Caco-2 (cell line): ENCODE measurements at places on chromosomes 4 and X.

DNA sequence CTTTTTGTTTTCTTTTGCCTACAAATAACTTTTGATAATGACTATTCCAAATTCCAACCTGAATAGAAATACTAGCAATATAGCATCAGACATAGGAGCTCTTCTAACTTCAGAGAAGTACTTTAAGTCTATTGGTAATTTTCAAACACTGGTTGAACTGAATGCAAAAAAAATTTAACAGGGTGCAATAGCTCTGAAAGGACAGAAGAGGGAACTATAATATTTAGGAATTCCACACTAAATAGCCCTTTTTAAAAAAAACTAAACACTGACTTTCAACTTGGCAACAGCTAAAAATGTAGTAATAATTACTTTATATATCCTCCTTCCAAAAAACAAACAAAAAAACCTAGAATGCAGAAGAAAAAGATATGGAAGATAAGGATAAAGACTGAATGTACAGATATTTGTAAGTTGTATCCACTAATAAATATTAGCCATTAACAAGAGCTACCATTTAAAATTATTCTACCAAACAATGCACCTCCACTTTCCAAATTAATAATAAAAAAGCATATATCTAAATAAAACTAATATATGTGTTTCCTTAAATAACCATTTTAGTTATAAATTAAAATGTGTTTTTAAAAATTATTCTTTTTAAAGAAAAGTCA is 81.4 kb downstream of the FBXW7 start:
- DNase-seq: no peak

DNA sequence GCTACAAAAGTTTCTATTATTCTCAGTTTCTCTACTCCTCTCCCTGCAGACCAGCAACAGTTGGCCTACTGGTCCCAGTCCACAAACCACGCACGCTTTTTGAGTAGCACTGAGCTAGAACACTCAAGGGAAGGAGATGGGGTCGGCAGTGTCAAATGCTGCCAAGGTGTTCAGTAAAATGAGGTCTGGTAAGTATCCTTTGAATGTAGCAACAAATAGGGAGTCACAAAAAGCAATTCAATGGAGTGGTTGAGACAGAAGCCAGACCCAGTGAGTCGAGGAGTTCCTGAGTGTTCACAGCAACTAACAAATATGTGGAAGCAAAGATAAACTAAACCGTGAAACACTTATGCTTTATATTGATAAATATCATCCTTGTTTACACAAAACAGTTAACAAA is 355.7 kb downstream of the MID1IP1 start:
- DNase-seq: no peak

DNA sequence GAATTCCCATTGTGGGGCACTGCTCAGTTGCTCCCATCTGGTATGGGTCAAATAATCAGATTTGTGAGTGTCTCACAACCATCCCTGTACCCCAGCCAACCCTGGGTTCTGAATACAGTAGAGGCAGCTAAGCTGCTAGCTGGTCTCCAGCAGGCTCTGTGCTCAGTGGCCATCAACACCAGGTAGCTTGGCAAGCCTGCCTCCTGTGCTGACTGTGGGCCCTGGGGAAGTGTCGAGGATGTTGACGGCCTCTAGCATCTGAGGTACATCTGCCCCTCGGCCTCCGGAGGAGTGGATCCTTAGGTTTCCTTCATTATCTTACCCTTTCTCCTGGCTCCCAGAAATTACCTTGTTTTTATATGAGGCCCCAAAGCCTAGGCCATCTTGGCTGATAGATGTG is 13.3 kb downstream of the RNF4 start:
- no peak for DNase-seq

GRCh38 chr4:105192474-105192873 is 45.8 kb downstream of the TET2 start:
- DNase-seq: no peak

DNA sequence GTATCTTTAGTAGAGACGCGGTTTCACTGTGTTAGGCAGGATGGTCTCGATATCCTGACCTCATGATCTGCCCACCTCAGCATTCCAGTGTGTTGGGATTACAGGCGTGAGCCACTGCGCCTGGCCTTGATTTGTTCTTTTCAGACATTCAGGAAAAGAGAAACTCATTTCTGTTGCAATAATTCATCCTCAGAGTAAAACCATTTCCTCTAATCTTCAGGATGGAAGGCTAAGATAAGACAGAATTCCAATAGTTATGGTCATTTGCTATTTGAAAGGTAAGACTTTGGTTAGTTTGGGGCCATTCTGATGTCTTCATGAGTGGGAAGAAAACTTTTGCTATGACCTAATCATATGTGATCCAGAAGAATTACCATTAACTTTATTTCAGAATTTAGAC is 83.0 kb downstream of the LRP2BP start:
- no peak for DNase-seq

GRCh38 chr4:100838286-100838685 is 320.5 kb upstream of the EMCN start:
- no peak for DNase-seq

DNA sequence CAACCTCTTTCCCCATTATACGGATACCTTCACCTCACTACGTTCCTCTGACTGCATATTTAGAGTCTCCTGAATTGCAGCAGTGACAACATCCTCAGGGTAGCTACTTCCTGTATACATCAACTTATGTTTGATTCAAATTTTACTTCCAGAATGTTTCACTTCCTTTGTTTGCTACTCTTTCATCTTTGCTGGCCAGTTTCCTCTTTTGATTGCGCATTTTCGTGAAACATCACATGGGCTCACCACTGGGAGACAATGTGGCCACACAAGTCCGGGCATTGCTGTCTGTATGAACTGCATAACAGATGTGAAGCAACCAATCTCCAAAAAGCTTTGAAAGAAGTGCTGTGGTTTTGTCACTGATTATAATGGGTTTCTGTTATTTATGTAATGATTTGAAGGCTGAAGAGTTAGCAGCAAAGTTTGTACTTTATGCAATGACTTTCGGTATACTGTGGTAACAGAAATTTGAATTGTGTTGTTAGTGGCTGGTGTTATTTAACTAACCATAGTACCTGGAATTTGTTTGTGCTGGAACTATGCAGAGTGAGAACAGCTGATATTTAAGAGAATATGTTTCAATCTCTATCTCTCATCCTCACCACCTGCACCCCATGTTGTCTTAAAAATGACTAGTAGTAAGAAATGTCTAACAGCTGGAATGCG is 7.4 kb downstream of the SNCA start:
- peak; percentile 10 for DNase-seq

GRCh38 chr4:4488405-4489404 is 53.1 kb downstream of the STX18 start:
- DNase-seq: peak; percentile 63

- DNase-seq: no peak
Observed at GRCh38 chr4:102761296-102761701, 531 bp upstream of the MANBA start.

GRCh38 chr4:77358315-77358928 is 201.4 kb downstream of the CCNG2 start:
- DNase-seq: peak; percentile 47

DNA sequence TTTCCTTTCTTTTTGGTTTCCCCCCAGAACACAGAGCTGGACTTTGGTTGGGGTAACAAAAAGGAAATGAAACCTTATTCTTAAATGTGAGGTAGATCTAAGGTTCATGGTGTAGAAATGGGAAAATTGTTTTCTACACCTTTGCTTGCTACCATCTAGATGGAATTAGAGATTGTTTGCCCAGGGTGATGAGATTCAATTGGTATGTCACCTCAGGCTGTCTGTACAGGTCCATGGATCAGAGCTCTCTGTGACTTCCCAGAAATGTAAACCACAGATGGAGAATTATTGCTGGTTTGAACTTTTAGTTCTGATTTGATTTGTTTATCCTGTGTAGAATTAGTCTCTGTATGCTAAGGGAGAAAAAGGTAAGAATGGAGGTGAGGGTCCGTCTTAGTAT is 146.7 kb downstream of the PCDH7 start:
- DNase-seq: peak; percentile 44

GRCh38 chrX:101485212-101485949 is at the start of gene ARMCX4:
Gene ARMCX4, plus strand, starts transcription at chrX:101485456. Its CDS starts 3,134 bp downstream, at chrX:101488590.
- no peak for DNase-seq

DNA sequence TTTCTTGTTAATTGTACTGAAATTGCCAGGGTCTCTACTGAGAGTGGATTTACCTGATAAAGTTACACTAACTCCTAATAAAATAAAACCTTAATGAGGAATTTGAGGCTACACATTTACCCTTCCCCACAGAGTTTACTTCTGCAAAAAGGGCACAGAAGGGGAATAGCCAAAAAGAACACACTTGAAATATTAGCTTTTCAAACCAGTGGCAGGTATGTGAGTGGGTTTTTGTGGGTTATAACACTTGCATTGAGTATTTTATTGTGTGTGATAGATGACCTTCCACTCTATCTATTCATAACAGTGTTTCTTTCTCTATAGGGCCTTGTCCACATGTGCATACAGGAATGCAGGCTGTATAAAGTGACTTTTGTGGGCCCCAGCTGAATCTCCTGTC is 5.0 kb upstream of the GPR174 start:
- DNase-seq: no peak

GRCh38 chr4:7361280-7361895 is 73.3 kb downstream of the PSAPL1 start:
- DNase-seq: no peak
